ENCODE measurements at places on chromosomes 11 and 22.

DNA sequence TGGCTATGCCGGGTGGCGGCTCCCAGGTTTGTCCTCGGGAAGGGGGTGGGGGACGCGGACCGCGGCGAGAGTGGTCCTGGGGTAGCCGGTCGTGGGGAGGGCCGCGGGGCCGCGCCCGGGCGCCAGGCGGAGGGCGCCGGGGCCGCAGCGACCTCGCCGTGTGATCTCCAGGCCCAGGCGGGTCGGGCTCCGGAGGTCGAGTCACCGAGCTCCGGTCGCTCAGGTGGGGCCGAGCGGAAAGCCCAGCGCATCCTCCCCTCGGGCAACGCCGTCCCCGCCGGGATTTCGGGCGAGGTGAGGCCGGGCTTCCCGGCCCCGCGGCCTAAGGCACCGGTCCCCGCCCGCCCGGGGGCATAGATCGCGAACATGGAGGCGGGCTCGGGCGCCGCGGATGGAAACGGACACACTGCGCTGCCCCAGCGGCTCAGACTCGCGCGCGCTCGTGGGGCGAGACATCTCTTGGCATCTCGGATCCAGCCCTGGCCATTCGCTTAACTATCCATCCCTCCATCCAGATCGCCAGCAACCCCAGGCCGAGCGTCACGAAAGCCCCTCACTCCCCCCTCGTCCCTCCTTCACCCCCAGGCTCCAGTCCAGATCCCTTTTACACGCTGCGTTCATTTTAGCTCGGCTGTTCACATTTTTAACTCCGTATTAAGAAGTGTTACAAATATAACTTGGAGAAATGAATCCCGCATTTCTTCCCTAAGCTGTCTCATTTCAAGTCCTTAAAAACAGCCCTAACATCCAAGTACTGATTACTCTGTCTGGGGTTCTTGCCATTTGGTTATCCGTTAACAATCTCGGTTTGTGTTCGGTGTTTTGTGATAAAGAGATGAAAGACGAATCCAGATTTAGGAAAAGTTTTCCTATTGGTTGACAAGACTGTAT is 460 bp downstream of the ZC3H12C start:
- DNase-seq, result no peak

- DNase-seq, result no peak
Measured at GRCh38 chr11:45544826-45545225, 120.6 kb downstream of the CHST1 start.

- no peak for DNase-seq
Measured at GRCh38 chr11:40118780-40119179, 1340.7 kb downstream of the LRRC4C start.

DNA sequence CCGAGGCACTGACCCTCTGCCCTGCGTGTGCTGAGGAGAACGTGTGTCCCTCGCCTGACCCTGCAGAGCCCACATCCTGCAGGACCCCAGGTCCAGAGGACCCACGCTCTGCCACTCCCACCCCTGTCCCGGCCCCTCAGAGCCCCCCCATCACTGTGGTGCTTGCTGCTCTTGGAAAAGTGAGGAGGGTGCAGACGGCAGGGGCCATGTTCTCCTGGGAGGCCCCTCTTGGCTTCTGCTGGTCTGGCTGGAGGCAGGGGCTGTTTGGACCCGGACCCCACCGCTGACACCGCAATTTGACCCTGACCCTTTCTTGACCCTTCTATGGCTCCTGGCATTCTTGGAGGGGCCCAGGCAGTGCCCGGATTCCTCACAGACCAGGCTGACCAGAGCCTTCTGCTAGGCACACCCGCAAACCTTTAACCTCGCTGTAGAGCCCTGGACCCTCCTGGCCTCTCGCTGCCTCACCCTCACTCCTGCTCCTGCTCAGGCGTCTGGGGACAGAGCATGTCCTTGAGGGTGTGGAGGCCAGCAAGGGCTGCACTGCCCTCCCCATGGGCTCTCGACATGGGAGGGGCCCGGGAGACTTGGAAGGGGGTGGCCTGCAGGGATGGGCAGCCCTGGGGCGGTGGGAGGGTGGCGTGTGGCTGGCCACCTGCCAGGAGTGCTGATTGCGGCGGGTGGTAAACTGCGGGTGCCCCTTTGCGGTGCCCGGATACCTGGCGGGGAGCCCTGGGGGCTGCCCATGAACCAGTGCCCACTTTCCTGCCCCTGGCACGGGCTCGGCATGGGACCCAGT is 37.0 kb upstream of the MUC5AC start:
- no peak for DNase-seq

DNA sequence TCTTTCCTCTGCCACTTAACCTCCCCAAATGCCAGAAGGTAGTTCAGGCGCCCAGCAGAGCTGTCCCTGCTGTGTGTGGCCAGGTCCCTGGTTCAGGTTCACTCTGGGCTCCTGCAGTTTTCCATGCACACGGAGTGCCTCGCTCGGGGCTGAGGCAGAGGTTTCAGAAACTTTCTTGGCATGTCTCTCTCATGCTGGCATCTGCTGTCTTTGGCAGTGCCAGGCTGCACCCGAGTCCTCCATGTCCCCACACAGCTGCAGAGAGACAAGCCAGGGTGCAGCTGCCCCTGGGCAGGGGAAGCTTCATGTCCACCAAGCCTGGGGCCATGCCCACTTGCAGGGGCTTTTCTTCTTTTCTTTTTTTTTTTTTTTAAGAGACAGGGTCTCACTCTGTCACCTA is 7.0 kb upstream of the NEFH start:
- DNase-seq, result no peak

DNA sequence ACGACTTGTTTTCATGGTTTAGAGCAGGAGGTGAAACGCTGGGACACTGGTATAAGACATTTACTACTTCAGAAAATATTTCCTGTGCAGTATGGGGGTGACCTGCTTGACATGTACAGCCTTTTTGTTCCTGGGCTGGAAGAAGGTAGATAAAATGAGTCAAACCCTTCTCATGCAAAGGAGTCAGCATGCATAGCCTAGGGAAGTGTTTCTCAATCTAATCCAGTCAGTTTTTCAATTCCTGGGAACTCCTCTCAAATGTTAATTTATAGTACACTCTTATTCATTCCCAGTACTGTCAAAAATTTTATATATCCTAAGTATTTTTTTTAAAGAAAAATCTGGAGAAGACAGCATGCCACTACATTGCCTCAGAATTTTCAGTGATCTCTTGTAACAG is 154.7 kb upstream of the GUCY1A2 start:
- DNase-seq, result no peak

- no peak for DNase-seq
Measured at GRCh38 chr11:27518518-27518917, 11.9 kb upstream of the LIN7C start.

DNA sequence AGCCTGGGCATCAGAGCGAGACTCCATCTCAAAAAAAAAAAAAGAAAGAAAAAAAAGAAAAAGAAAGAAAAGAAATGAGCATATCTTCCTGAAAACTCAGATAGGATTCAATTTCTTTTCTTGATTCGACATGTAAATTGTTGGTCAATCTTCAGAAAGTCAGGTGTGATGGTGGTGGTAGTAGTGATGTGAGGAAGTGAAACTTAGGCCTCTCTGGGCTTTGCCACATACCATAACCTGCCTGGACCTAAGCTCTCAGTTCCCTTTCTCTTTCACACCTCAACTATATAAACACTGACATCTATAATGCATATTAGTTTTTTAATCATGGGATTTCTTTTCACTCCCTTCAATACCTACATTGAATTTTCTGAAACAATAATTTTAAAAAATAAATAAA is 98.0 kb upstream of the TBCEL start:
- no peak for DNase-seq

GRCh38 chr11:68346462-68346790 is 34.0 kb downstream of the LRP5 start:
- DNase-seq, result no peak

- DNase-seq, result no peak
Measured at GRCh38 chr11:1224111-1224490, 1.2 kb downstream of the MUC5B start.

DNA sequence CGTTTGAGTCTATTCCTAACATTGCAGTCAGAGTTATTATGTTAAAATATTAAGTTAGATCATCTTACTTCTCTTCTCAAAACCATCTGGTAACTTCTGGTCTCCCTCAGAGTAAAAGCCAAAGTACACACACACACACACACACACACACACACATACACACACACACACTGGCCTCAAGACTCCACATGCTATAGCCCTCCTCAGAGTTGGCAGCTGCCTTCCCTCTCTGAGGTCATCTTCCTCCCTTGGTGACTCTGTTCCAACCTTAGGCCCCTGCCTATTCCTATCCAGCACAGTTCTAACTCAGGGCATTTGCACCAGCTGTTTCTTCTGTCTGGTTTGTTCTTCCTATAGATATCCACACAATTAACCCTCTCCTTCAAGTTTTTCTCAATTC is 272.0 kb upstream of the SESN3 start:
- no peak for DNase-seq

- DNase-seq, result no peak
Measured at GRCh38 chr11:19984048-19984742, 176.1 kb downstream of the DBX1 start.

DNA sequence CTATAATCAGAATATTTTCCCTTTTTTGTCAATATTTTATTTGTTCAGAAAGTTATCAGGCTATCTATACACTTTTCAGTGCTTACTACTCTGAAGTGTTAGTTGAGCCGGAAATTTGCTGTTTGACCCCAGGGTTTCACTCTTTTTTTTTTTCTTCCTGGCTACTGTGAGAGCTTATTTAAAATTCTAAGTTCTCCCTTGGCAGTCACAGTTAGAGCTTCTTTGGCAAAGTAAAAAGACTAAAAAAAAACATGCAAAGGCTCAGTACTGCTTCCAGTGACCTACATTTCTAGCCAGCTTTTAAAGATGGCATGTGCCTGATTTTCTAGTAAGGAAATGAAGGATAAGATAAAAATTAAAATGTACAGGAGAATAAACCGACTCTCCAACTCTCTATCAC is 48.4 kb downstream of the ELP4 start:
- DNase-seq, result no peak

DNA sequence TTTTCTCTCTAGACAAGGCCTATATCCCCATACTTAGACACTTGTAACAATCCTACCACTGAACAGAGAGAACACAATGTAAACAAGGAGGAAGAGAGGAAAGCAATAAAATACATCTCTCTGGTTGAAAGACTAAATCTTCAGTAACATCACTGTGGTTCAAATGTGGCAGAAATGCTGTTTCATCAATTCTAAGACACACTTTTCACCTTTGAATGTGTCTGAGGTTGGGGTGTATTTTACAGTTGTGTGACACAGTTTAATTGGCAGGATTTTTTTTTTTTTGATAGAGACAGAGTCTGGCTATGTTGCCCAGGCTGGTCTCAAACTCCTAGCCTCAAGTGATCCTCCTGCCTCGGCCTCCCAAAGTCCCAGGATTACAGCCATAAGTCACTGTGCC is 79.5 kb downstream of the AMBRA1 start:
- DNase-seq, result no peak

GRCh38 chr22:27534720-27535125 is 266.8 kb downstream of the MN1 start:
- no peak for DNase-seq

- DNase-seq, result no peak
Measured at GRCh38 chr11:128553662-128554362, 33.5 kb downstream of the ETS1 start.

GRCh38 chr11:29321293-29322132 is 695.3 kb downstream of the KCNA4 start:
- DNase-seq, result no peak

DNA sequence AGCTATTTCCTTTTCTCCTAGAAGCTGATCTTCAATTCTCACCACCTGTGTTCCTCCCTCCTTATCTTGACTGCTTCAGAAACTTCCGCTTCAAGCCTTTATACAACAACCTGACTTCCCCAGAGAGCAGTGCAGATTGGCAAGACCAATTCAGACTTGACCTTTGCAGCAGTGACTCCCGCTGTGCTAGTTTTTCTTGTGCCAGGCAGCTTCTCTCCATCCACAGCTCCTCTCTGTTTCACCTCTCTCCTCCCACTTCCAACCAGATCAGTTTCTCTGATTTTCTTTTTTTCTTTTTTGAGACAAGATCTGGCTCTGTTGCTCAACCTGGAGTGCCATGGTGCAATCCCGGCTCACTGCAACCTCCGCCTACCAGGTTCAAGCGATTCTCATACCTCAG is 74.3 kb downstream of the GRAMD1B start:
- no peak for DNase-seq

DNA sequence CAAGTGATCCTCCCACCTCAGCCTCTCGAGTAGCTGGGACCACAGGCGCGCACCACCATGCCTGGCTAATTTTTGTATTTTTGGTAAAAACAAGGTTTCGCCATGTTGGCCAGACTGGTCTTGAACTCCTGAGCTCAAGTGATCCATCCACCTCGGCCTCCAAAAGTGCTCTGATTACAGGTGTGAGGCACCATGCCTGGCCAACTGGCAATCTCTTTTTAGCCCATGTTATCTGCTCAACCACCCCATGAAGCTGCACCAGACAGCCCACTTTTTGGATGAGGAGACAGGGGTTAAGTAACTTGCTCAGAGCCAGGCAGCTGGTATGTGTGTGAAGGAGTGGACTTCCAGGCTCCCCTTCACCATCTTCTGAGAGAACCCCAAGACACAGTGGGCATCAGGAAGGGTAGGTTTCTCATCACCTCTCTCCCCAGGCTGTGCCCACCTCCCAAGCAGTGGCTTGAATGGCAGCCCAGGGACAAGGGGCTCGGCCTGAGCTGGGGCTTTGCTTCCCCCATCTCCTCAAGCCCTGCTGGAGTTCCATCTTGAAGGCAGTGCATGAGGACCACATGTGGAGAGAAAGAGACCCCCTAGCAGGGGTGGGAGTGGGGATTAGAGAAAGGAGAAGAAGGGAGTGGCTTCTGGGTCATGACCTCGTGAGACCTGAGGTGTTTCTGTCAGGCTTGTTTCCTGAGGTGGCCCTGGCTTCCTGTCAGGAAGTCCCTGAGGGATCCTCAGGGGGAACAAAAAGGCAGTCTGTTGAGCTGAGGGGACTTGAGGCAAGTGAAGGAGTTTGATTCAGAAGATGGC is 87.5 kb upstream of the PARVA start:
- no peak for DNase-seq

DNA sequence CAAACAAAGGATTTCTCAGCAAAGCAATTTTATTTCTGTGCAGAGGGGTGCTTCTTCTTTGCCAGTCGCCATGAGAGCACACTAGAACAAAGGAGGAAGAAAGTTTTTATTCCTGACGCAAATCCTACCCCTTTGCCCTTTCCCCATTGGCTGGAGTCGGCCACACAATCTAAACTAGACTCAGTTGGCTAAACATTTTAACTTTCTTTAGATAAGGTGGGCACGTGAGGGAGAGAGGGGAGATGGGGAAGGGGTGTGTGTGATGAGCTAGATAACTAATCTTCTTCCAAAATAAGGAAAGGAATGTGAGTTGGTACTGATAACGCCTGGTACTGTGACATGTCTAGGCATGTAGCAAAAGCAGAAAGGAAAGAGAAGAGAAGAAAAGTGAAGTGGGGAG is 626 bp downstream of the TRIM22 start:
- DNase-seq, result no peak

GRCh38 chr11:78722786-78723185 is 148.1 kb upstream of the NARS2 start:
- DNase-seq, result no peak

All from stimulated activated CD4-positive, alpha-beta T cell treated with anti-CD3 and anti-CD28 coated beads, Interleukin-1b, Interleukin-23, amount 100 ng/mL, for 1 hour (primary cell).